ENCODE measurements at places on chromosomes 6 and 20.

GRCh38 chr20:5001174-5002076, at the start of gene SLC23A2:
Gene SLC23A2, minus strand, starts transcription at chr20:5001510. Its CDS starts 68,948 bp downstream, at chr20:4932562.
- no peak for DNase-seq

DNA sequence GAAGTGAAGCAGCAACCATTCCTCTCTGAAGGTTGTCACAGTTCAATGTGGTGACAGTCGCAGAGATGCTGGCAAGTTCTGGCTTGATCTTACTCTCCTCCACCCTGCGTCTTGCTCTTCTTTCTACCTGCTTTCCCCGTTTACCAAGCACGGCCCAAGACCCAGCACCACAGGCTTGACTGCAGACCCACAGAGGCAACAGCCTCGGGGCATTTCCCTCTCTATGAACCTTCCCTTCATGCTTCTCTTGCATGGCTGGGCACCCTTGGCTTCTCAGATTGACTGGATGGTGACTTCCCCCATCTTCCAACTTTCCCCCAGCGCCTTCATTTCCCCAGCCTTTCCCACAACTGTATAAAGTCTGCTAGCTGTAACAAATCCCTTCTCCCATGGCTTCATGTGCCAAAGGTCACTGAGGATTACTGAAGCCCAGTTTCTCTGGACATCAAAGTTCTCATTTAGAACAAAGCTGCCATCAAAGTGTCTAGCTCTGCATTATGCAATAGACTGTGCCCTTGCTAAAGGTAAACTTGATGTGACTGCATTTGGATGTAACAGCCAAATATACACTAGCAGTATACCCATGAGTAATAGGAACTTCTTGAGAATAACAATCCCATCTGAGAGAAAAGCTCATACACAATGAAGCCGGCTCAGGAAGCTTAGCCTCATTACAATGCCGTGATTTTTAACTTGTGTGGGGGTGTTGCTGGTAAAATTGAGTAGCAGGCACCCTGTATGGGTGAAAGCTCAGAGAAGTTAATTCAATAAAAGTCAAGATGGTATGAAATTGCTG, 723.1 kb upstream of the FLRT3 start:
- no peak for DNase-seq

DNA sequence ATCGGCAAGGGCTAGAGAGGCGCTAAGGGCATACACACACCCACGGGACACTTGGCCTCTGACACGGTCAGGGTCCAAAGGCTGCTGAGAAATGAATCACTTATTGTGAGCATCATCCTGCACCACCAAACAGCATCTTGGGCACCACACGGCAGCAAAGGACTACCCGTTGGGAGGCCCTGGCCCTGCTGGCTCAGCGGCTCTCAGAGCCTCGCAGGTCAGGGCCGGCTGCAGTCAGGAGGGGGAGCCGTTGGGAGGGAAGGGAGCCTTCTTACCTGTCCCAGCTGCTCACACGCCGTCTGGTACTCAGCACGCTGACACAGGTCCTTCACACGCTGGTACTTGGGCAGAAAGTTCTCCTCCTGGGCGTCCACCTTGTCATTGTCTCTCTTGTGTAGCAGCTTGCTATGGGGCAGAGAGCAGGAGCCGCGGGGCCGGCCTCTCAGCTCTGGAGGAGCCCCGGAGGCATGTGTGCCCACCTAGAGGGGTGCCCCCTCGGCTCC, 109.0 kb downstream of the SULF2 start:
- DNase-seq = no peak

DNA sequence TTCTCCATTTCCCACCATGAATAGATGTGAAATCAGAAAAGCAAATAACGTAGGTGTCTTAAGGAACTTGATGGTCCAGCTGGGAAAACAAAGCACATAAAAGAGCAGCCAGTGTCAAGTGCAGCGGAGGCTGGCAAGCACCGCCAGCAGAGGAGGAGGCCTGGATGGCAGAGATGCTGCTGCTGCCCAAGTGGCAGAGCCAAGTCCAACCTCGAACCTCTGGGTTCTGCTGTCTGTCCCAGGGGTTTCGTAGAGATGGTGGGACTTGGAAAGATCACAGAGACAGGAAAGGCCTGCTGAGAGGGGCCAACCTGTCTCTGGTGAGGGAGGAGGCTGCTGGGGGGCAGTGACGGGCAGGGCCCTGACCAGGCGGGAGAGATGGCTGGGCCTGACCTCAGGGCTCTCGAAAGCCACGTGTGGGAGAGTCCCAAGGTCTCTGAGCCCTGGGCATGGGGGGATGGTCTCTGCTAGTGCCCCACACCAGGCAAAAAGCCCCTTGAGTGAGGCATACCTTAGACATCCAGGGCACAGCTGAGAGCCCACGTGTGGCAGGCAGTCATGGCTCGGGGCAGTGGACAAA, 77.3 kb downstream of the TCP11 start:
- DNase-seq = no peak

DNA sequence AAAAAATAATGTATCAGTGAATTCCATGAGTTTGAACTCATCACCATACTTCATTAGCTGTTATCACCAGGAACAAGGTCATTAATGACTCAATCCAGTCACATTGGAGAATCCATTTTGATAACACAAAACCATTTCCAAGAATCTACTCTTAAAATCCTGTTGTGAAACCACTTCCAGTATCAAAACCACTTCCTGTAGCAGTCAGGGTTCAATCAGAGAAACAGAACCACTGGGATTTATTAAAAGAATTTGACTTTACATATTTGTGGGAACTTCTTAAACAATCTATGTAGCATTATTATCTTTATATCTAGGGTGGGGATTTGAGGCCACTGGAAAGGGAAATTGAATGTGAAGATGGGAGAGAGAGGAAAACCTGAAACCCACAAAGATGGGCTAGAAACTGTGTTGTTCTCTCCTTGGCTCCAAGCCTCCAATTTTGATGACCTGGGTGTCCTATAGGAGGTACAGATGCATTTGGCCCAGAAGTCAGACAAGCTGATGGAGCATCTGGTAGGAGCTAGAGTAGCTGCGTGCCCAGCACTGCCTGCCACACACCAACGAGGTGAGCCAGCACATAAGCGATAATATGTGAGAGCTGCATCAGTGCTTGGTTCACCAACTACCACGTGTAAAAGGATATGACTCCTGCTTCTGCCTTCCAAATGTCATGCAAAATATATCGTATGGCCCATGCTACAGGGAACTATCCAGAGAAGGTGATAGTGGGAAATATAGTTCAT, 117.0 kb downstream of the TMEM200A start:
- no peak for DNase-seq

GRCh38 chr20:35527122-35527769, 2.2 kb downstream of the C20orf173 start:
- DNase-seq = no peak

- no peak for DNase-seq
Measured at GRCh38 chr6:52611833-52612232, 35.0 kb upstream of the TRAM2 start.

- DNase-seq = no peak
Measured at GRCh38 chr6:17839513-17840223, 132.9 kb upstream of the NUP153 start.

- no peak for DNase-seq
Measured at GRCh38 chr6:3414327-3415081, 42.3 kb downstream of the SLC22A23 start.

- DNase-seq = no peak
Measured at GRCh38 chr6:25472306-25472705, 179.7 kb upstream of the SCGN start.

DNA sequence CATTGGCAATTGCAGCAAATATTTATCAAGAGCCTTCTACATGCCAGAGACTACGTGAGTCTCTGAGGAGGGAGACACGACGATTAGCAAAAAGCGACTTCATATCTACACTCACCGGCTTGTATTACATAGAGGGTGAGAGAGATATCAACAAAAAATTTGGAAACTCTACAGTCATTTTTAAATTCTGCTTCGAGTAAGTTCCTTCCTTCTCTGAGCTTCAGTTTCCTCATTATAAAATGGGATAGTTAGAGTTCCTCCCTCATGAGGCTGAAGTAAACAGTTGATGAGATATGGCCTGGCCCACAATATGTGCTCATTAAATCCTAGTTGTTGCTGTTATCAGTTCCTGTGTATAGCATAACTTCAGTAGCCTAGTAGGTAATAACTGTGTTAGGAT, 64.1 kb upstream of the SIRPA start:
- DNase-seq = no peak

- no peak for DNase-seq
Measured at GRCh38 chr6:161649068-161649467, 375.2 kb upstream of the AGPAT4 start.

DNA sequence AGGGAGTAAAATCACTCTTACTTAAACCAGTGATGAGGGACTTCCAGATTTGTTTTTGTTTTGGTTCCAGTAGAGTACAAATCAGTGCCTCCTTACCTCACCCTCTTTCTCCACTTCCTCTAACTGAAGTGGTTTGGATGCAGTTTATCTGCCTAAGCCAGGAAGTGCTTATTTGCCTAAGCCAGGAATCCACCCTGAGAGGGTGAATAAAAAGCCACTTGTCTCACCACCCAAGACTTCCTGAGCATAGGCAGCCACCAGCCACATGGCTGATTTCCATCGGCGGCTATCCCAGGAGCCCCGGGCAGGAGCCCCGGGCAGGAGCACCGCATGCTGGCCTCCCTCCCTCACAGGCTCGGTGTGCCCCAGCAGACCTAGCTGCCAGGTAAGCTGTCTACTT, 12.0 kb downstream of the LRP11 start:
- DNase-seq = no peak

GRCh38 chr6:25898289-25898977, 24.4 kb upstream of the SLC17A3 start:
- no peak for DNase-seq

DNA sequence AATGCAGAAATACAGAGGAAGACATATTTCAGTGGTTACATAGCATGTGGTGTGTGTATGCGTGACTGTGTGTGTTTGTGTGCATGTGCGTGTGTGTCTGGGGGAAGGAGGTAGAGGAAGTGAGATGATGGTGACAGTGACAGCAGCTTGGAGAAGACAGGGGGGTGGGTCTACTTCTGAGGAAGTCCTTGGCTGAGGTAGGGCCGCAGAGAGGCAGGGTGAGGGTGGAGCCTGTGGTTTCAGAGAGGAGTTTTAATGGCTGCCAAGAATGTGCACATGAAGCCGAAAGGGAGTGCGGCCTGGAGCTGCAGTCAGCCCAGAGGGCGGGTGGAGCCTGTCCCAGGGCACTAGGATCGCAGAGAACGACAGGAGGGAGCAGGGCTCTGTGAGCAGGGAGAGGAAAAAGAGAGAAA, 22.7 kb upstream of the RNF24 start:
- no peak for DNase-seq

DNA sequence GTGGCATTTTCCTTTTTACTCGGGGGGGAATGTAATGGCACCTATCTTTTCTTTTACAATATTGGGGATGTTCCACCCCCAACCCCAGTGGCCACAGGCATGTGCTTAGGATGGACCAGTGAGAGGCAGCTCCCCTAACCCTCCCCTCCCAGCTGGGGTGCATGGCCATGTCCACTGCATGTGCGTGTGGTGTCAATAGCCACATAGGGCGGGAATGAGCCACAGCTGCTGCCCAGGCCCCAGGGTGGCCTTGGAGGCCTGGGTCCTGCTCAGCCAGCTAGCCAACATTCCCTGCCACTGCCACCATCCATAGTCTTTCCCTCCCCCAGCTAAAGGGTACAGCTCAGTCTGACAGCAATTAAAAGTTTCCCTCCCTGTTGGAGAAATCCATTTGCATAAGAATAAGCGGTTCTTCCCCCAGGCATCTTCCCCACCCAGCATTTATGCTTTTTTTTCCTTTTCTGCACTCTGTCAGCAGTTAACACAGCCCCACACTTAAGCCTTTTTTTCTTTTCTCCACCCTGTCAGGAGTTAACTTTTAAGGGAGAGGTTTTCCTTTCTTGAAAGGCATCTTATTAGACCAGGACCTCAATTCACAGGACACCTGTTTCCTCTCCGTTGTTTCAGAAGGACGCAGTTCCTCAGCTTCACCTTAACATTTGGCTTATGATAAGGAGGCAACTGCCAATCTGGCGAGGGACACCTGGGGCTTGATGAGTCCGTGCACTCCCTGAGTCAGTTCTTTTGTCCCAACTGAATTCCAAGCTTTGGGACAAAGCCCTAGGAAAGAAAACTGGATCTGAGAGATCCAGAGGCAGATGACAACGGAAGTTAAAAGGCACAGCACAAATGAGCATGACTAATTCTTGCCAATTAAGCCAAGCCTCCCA, 121.4 kb downstream of the TPBG start:
- DNase-seq = no peak

DNA sequence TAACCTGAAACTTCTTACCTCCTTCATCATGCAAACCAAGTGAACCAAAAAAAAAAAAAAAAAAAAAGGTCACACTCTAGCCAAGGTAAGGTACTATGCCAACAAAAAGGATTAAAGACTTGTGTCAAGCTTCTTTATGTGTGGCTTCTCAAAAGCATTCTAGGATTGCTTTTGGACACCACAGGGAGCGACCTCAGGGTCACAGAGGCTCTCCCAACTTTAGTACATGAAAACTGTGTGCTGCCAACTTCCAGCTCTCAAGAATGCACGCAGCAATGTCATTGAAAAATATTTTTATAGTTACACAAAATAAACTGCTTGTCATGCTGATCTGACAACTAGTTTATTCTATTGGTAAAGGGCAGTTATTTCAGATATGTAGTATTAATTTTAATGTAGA, 243.8 kb downstream of the PLCB1 start:
- no peak for DNase-seq

- DNase-seq = no peak
Measured at GRCh38 chr6:14880677-14881076, 365.2 kb upstream of the JARID2 start.

DNA sequence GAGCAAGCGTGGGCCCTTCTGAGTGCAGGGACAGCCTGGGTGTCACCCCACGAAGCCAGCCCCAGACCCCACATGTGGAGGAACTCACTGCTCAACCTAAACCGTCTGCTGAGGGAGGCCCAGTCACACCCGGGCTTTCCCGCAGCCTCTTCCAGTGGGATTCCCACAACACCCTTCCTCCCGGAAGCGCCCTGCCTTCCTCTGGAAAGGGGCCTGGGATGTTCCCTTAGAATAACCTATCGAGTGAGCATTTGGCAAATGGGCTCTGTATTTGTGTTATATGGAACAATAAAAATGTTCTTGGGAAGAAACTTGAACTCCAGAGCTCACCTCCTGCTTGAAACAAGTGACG, 100.0 kb upstream of the DUSP22 start:
- DNase-seq = no peak

- DNase-seq = no peak
Measured at GRCh38 chr6:26156850-26157250, 69.6 kb downstream of the HFE start.

- DNase-seq = no peak
Measured at GRCh38 chr6:17600527-17601385, 654 bp downstream of the FAM8A1 start.

DNA sequence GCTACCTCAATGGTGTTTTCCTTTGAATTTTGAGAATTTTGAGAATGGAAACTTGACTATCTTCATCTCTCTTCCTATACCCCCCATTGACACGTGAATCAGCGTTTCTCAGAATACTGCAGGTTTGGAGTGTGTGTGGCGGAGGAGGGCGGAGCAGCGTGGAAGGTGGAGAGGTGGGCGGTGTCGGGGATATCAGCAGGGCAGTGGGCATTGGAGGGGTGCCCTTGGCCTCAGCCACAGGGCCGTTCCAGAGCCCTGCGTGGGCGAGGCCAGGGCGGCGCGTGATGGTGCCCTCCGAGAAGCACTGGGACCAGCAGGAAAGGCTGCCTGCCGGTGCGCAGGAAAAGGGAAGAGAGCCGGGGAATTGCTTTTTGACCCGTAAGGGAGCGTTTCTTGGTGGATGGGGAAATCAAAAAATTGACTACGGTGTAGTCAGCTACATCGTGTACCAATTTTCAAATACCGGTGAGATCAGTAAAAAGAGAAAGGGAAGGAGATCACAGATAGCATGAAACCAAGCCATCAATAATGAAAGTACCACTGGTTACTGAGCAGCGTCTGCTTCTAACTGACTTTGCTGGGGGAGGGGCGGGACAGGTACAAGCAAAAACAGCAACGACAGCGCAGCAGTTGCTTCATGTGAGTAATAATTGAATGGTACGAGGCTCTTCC, 82.7 kb upstream of the DUSP22 start:
- DNase-seq = no peak

Measured in NCI-H1436 treated with DMSO at 0.1 percent for 48 hours (cell line).